Activated CD8-positive, alpha-beta memory T cell treated with anti-CD3 and anti-CD28 coated beads for 1 hour (primary cell): ENCODE measurements at places on chromosomes 4 and X.

- DNase-seq, result no peak
Observed at GRCh38 chr4:148737061-148737770, 295.0 kb upstream of the NR3C2 start.

GRCh38 chr4:38016698-38017097 is 56.5 kb downstream of the PTTG2 start:
- DNase-seq, result no peak

GRCh38 chr4:182643801-182644682 is 273.1 kb downstream of the DCTD start:
- no peak for DNase-seq

- DNase-seq, result no peak
Observed at GRCh38 chr4:114997576-114998247, 115.7 kb downstream of the NDST4 start.

DNA sequence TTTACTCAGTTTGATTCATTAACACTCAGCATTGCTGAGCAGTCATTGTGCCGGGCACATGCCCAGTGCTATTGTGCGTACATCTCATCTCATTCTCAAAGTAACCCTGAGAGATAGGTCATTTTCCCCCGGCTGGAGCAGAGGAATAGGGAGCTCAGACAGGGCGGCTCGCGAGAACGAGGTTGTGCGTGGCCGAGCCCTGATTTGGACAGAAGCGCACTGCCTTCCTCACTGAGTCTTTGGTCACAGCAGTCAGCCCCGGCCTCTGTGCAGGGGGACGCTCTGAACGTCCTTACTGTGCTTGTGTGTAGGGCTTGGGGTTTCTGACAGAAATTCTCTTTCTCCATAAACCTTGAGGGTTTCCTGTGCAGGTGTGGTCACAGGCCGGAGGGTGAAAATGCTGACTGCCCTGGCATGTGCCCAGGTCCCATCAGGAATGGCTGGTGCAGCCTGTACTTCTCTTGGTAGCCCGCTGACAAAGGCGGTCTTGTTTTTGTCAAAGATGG is 39.5 kb downstream of the NOP14 start:
- no peak for DNase-seq

- no peak for DNase-seq
Observed at GRCh38 chr4:15793506-15794363, 15.6 kb downstream of the CD38 start.

DNA sequence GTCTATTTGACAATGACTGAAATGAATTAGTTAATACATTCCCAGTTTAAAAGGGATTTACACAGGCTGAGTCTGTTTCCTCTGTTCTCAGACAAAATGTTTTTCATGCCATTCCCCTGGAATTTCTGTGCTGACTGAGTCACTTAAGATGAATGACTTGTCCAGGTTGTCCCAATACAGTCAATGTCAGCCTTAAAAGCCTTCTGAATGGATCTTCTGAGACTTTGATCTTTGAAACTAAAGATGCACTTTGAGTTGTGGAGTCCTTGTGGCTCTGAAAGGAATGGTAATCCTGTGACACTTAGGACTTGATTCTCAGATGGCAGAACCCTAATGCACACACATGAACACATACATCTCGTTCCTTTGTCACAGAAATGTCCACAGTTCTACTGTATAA is 622.2 kb upstream of the GRID2 start:
- no peak for DNase-seq

DNA sequence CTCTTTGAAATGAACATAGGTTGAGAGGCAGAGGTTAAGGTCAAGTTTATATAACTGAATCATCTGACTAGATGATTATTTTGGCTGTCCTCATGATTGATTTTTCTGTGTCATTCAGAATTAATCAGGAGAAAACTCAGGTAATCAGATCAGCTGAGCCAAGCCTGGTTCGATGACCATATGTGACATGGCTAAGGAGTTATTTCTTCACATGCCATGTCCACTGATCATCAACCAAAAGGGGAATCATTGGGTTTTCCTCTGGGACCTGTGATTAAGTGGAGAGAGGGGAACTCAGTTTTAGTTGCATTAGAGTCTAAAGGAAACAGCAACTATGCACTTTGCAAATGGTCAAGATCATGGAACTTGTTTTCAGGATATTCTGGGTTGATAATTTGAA is 20.3 kb upstream of the PACRGL start:
- no peak for DNase-seq

- no peak for DNase-seq
Observed at GRCh38 chr4:40908297-40908696, 158.5 kb downstream of the NSUN7 start.

DNA sequence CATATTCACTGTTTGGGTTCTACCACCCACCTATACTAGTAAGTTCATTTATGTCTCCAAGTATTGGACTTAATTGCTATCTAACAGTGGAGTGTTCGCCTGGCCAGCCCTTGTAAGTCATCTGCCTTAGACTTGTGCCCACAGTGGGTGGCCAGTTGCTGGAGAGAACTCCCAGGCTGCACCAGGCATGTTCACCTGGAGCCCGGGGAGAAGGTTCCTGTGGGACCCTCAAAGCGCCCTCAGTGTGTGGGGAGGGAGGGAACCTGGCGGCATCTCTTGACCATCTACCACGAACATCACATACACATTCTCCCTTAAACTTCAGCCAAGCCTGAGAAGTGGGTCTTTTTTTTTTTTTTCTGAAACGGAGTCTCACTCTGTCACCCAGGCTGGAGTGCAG is 138.1 kb downstream of the CPZ start:
- no peak for DNase-seq

- no peak for DNase-seq
Observed at GRCh38 chr4:86279293-86279960, 80.4 kb downstream of the MAPK10 start.

- peak; percentile 22 for DNase-seq
Observed at GRCh38 chrX:107000013-107000515, at the start of gene MORC4. Gene MORC4 (minus strand): TSS chrX:107000212. CDS start chrX:106999969, 243 bp downstream.

GRCh38 chrX:120120223-120120622 is 4.5 kb upstream of the RHOXF1 start:
- no peak for DNase-seq

DNA sequence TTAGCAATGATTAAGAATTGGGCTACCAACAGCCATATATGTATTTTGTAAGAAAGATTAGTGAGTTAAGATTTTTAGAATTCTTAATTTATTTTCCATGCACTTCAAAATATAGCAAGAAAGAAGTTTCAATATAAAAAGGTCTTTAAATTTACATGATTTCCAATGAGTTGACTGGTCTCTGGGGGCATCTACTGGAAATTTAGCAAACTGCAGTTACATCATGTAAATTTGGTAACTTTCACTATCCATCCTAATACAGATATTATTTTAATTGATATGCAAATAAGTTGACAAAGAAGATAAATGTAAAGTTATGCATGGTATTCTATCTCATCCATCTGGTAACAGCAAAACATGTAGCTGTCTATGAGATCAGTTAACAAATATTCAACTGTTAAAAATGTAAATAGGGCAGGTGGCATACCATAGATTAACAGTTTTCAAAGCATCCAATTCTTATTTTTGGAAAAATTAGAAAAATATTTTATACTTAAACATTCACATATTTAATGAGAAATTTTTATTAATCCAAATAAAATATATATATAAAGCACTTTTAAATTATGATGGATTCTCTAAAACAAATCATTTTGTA is 29.1 kb downstream of the TTC29 start:
- no peak for DNase-seq

- DNase-seq, result no peak
Observed at GRCh38 chrX:106919932-106920452, at the start of gene CLDN2. Gene CLDN2 (plus strand): TSS chrX:106920402. CDS start chrX:106928229, 7,827 bp downstream.
